ENCODE measurements at places on chromosomes 3 and 15. TPM values are rescaled to one million over a fixed set of nuclear protein-coding genes. Genes with fewer than 3 reads are reported as not detected.
A peak's percentile ranks its signal among the peaks of the same experiment; 100 is the strongest.

DNA sequence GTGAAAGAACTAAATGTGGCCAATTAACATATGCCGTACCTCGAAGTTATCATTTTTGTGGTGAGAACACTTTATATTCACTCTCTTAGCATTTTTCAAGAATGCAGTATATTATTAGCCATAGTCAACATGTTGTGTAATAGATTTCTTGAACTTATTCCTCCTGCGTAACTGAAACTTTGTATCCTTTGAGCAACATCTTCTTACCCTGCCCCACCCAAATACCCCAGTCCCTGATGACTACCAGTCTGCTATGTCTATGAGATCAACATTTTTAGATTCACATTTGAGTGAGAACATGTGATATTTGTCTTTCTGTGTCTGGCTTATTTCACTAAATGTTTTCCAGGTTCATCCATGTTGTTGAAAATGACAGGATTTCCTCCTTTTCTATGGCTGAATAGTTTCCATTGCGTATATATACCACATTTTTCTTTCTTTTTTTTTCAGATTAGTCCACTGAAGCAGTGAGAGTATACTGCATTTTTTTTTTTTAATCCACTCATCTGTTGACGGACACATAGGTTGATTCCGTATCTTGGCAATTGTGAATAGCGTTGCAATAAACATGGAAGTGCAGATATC lies 12.7 kb upstream of the KBTBD8 start:
- DNase-seq = no peak

- no peak for DNase-seq
Measured at GRCh38 chr3:134527037-134527436, 41.2 kb downstream of the CEP63 start.

GRCh38 chr3:109355625-109356441 lies 18.5 kb upstream of the DPPA4 start:
- DNase-seq = peak; percentile 16

DNA sequence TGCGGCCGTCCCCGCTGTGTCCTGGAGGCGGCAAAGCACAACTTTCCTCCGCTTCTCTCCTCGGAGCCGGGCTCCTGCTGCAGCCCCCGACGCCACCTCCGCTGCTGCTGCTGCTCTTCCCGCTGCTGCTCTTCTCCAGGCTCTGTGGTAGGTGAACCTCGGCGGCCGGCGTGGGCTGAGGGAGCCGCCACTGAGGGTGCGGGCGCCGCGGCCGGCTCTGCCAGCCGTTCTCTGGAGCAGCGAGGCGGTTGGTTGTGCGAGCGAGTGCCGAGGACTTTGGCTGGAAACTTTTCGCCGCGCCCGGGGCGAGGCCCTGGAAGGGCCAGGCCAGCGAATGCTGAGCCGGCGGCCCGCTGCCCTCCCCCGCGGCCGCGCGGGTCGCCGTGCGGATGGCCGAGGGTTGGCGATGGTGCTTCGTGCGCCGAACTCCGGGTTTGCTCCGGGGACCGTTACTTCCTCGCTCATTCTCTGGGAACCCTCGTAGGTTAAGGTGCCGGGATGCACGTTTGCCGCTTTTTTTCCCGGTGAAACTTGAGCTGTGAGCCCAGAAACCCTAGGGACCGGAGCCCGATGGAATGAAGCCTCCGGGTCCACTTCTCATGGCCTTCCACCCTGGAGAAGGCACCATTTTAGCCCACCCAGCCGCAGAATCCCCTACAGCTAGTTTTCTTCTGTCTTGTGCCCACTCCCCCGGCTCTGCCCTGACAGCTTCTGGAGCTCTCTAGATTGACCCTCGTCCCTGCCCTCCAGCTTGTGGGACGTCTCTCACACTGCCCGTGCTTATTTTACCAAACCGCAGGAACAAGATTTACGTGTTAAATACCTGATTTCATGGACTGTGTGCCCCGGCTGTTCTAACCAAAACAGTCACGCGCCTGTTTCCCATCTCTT lies 660 bp downstream of the NECTIN3 start:
- DNase-seq = peak; percentile 37

GABRB3 gene
- 1.3 TPM for total RNA-seq

All from Caki2 (cell line).